GDM1 (cell line): ENCODE measurements at places on chromosomes 4 and X.

- no peak for DNase-seq
These were observed 62.6 kb upstream of the CLNK start for GRCh38 chr4:10747186-10747585.

DNA sequence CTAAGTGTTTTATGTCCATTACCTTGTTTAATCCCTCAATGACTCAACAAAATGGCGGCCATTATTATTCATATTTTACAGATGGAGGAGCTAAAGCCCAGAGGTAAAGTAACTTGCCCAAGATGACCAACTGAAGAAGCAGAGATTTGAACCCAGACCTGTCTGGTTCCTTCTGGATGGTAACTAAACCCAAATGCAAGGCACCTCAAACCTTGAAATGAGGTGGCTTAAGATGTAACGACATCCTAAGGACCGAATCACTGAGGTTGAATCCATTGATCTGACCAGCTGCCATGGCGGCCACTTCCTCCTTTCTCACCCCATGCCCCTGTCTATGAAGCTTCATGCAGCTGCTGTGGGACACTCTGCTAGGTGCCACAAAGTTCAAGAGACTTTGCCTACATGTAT, 932 bp downstream of the TLR10 start:
- no peak for DNase-seq

- DNase-seq, result no peak
These were observed 71.5 kb upstream of the EDNRA start for GRCh38 chr4:147409350-147409749.

DNA sequence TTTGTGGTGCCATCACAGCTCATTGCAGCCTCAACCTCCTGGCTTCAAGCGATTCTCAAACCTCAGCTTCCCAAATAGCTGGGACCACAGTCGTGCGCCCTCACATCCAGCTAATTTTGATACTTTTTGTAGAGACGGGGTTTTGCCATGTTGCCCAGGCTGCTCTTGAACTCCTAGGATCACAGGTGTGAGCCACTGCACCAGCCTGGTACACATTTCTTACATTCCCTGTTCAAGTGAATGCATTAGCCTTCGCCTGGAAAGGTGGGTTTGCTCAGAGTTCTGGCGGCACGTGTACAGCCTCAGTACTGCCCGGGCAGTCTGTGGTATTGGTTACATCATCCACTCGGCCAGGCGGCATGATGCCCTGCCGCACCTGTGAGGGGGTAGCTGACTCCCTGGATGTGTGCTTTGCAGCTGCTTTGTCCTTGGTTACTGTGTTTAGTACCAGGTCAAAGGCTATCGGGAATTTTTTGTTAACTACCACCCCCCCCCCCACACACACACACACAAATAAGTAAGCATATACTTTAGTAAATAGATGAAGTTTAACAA, 57.1 kb downstream of the TNIP2 start:
- DNase-seq, result no peak

DNA sequence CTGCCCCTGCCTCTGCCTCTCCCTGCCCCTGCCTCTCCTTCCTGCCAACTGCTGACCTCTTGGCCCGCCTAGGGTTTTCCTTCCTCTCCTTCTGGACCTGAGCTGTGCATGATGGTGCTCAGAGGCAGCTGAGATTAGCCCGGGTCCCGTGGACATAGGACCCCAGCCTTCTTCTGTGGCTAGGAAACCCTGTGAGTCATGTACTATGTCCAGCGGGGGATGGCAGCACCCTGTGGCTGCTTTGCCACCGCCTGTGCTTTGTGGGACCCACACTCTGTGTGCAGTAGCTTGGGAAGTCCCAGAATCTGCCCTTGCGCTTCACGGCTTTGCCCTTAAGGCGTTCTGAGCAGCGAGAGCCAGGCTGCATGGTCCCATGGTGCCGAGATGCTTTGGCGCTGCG, 105.5 kb upstream of the PSAPL1 start:
- no peak for DNase-seq

DNA sequence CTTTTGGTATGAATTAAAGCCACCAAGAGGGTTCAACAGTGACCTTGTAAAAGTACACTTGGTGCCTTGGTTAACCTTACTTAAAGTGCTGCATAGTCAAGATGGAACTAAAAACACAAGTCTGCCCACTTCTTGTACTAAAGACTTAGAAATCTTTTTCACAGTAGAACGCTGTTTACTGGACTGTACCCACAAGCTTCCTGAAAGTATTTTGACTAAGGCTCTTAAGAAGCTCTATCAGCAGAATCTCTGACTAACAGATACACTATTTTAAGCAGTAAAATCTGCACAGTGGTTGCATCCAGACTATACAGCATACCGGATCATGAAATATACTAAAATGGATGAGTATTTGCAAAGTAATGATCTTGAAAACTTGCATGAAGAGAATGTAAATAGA, 7.2 kb downstream of the RAB28 start:
- DNase-seq, result no peak

- DNase-seq, result no peak
These were observed 59.1 kb downstream of the SCFD2 start for GRCh38 chr4:53306729-53307128.

DNA sequence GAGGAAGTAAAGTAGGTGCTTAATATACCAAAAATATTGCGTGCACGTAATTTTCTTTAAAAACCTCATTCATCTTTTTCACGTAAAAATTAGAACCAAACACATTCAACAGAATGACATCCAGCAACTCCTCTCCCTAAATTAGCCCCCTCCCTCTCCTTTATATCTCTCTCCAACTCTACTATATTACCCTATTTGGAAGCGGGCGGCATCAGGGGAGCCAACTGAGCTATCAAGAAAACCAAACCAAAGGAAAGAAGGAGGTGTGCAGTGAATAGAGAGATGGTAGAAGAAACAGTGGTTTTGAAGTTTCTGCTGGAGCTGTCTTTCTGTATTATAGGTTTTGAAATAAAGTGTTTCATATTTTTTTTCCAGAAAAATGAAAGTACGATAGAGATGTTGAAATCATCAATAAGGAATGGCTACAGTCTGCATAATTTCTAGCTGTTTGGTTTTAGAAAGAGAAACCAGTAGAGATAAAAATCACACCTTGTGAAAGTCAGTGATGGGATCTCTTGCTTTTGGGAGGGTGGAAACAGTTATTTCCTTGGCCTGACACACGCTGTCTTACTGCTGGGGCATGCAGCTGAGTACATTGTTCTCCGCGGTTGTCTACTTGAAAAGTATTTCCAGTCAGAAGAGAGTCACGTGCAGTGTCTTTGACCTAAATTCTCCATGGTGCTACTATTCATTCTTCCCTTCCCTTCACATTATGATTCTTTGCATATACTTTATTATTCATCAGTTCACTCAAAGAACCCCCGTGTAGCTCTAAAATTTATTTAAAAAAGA, 94.1 kb upstream of the WDR17 start:
- DNase-seq, result no peak

DNA sequence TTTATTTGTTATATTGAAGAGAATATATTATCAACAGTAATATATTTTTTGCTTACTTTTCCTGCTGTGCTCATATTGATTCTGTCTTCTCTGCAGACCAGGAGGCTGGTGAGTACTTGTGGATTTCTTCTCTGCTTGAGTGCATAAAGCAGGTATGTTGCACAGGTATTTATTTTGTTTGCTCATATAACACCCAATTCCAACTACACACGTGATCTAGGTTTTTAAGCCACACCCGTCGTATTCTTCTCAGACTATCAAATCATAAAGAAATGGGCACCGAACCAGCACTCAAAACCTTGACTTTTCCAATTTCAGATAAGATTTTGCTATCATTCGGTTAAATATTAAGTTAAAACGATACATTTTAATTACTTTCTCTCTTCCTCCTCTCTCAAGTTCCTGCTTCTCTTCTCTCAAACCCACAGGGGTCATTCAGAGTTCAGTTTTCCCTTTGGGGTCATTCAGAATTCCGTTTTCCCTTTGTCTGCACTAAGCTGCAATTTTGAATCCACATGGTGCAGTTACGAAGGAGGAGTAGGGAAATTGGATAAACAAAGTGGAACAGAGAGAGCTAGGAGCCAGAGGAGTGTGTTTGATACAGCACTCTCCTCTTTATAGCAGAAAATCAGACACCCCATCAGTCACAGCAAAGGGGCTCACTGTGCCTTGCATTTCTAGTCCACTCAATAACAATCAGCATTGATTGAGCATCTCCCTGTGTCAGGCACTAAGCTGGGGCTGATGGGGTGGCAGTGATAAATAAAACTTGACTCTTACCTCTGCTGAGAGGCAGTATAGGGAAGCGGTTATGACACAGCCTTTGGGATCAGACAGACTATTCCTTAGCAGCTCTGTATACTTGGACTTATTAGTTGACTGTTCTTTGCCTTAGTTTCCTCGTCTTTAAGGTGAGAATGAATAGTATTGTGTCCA, at the start of gene ADH1C:
Gene ADH1C, minus strand, starts transcription at position 145 of the 936 bp plus-strand sequence. Its CDS starts 71 bp downstream, at position 74.
- no peak for DNase-seq

- no peak for DNase-seq
These were observed 66.5 kb upstream of the TMEM184C start for GRCh38 chr4:147550626-147551246.

DNA sequence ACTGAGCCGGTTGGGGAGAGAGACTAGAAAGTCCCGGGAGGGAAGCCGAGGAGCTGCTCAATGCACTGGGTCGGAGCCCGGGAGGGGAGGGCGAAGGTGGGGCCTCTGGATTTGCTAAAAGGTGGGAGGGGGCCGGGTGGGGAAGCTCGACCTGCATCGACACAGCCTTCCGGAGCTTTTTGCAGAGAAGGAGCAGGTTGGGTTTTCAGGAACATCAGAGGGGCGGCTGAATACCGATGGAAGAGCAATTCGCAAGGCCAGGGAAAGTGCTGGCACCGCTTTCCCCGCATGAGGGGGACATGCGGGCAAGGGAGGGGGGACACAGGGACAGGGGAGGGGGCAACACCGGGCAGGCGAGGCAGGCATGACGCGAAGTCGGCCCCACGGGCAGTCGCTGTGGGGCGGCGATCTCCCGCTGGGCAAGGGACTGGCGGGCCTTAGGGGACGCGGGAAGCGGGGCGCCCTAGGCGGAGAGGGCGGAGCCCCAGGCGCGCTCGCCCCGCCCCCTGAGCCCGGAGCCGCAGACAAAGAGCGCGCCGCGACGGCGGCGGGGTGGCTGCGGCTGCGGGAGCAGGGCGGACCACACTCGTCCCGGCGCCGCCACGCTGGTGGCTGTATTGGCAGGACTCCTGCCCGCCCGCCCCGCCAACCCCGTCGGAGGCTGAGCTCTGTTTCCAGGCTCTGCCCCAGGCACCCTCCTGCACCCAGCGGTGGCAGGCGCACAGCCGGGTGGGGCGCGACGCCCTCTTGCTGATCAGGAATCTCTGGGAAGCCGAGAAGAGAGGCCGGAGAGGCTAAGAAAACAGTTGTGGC, 11.6 kb downstream of the PDZD4 start:
- DNase-seq, result no peak

- no peak for DNase-seq
These were observed 11.7 kb downstream of the BBS12 start for GRCh38 chr4:122744229-122744628.

GRCh38 chrX:150226223-150226965, 136.7 kb upstream of the MAMLD1 start:
- DNase-seq, result no peak

- no peak for DNase-seq
These were observed 232.7 kb downstream of the MGST2 start for GRCh38 chr4:139898293-139898692.

- no peak for DNase-seq
These were observed 37.7 kb downstream of the ERVMER34-1 start for GRCh38 chr4:52713456-52713937.

GRCh38 chrX:149152941-149153340, 352.2 kb downstream of the IDS start:
- DNase-seq, result no peak

- DNase-seq, result no peak
These were observed 985.4 kb upstream of the AGA start for GRCh38 chr4:178427663-178428062.

DNA sequence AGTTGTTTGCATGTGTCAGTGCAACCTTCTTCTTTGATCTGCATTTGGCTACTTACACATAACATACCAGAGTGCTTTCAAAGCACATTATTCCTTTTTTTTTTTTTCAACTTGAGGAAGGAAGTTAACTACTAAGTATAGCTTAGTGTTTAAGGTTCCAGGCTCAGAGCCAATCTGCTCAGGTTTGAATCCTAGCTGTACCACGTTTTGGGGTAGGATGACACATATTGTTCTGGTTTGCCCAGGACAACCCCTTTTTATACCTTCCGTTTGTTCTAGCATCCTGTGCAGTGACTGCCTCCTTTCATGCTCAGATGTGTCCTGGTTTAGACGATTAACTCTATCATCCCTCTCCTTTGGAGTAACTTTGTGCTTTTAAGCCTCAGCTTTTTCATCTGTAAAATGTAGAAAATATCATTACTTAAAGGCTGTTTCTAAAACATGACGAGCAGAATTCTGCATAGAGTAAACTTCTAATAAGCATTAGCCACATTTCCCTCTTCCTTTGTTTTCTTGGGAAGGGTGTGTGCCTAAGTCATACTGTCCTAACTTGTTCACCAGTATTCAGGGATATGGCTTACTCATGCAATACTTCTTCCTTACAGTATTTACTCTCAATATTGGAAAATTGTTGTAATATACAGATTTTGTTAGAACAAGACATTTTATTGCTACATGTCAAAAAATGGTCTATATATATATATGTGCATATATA, 281.3 kb downstream of the C4orf33 start:
- DNase-seq, result no peak

DNA sequence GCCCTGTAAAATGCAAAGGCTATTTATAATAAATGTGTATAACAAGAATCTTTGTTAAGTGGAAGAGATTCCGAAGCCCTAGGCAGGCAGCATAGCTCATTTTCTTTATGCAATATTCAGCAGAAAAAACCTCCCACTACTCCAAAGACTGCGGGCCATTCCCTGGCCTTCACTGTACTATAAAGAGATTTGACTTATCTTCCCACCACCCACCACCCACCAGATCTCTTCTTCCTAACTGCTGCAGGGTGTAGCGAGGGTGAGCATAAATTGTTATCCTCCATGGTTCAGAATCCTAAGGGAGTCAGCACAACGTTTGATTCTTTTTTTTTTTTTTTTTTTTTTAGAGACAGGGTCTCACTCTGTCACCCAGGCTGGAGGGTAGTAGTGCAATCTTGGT, 114.8 kb downstream of the NSUN7 start:
- DNase-seq, result no peak

DNA sequence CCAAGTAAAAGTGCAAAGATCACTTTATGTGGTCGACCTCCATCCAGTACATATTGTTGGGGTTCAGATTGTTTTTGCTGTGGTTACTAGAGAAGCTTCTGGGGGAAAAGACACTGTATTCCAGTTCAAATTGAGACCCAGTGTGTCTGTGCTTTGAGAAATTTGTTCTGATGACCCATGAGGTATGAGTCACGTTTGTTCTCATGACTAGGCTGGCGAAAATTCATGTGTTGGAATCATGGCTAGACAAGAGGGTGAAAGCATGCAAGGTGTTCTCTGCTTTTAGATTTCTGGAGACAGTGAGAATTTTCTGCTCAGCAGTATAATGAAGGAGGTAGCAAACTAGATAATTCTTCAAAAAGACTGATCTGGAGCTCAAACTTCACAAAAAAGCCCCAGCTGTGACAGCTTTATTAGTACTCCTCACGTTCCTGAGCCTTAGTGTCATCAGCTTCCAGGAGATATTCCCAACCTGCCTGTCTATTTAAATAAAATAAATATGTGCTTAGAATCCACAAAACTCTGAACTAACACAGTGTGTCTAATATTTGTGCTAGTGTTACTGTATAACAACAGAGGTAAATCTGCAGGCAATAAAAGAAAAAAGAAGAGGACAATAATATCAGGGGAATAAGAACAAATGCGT, 24.4 kb upstream of the FAM47B start:
- DNase-seq, result no peak
